ENCODE measurements at places on chromosomes 3 and 15.

DNA sequence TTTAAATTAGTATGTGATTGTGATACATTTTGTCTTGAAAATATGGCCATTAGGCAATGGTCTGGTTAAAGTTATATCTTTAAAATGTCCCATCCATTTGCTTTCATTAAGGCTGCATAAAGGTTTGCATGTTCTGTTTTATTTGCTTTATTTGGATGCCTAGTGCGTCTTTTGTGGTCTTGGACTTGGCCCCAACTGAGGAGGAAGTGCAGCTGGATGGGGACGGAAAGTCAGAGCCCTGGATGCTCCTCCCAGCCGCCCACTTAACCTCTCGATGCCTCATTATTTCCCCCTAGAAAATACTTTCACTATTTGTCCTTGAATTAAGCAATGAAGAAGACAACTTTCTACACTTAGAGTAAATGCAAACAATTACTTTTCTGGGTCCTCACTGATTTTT is 898.2 kb downstream of the MCTP2 start:
- DNase-seq = no peak

DNA sequence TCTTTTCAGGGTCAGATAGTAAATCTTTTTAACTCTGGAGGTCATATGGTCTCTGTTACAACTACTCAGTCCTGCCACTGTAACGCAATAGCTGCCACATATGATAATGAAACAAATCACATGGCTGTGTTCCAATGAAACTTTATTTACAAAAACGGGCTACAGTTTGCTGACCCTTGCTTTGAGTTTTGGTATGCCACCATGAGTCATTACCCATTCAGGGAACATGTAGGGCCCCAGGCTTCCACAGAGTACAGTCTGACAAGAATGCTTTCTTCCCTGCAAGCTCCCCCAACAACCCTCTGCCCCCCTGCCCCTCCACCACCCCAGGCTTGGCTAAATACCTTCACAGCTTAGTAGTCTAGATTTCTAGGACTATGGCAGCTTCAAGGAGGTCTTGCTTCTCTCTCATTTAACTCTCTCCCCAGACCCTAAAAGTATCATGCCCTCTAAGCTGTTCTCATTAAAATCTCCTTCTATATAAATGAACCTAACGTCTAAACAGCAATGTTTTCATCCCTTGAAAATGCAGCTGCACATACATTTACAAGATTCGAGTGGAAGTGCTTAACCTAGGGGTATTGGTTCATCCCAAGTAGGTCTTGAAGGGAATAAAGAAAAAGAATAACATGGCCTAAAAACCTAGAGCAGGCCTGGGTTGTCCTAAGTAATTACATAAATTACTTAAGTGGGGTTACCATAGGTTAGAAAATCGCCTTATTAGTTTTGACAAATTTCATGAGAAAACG is 117.8 kb upstream of the PRICKLE2 start:
- DNase-seq = no peak

DNA sequence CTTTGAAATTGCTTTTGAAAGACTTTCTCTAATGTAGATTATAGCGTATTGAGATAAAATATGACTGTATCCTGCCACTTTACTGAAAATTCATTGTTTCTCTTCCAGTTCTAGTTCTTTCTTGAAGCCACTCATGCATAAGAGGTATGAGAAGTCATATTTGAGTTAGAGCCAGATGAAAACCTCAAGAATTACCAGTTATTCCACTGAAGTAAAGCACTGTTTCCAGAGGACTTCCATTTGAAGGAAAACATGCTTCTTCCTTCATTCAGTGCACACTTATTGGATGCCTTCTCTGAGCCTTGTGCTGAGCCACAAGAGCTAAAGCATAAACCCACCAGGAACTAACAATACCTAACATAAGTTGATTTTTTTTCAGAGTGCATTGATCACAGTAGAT is 513.4 kb downstream of the ZNF385D start:
- no peak for DNase-seq

DNA sequence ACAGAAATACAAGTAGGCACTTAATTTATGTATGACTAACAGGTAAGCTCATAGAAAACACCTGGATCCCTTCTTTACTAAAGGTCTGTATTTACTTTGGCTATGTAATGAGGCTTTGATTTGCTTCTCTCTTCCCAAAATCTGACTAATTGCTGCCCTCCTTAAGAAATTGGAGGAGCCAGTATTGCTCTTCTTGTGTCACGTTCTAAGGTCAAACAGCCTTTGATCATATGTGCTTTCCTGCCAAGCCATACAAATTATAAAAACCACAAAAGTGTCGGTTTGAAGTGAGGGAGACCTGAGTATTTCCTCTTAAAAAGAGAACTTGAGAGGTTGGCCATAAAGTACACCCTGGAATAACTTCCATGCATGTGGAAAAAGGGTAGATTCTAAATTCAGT is 112.1 kb upstream of the MB21D2 start:
- DNase-seq = no peak

Data from NCI-H1048 (cell line).